Skeletal muscle cell (primary cell): ENCODE measurements at places on chromosomes 1 and 21.
A peak's percentile ranks its signal among the peaks of the same experiment; 100 is the strongest.

- no peak for DNase-seq
Observed at GRCh38 chr1:209641832-209642172, 10.4 kb downstream of the LAMB3 start.

DNA sequence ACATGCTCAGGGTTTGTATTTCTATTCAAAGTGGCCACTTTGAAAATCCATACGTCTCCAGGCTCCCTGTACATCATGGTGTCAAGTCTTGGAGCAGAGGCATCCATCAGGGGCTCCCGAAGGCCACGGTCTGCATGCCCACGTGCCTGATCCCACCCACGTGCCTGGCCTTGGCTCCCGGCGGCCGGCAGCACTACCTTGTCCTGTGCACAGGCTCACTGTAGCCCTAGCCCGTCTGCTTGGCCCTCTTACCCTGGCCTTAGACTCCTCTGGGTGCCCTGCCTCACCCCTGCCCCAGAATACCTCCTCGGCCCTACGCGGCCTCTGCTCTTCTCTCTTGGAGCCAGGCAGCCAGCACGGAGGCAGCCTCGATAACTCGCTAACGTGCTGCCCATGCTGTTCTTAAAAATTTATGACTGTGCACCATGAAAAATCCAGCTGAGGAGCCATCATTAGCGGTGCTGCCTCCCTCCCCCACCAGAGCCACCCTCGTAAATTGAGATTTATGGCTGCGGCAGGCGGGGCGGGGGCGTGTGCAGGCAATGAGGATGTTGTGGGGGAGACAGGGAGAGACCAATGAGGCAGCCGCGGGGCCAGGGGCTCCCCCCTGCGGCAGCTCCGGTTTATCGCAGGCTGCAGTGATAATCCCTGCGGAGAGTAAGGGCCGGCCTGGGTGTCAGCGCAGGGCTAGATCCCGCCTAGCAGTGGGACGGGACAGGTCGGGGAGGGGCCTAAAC is 24.6 kb downstream of the DMAP1 start:
- peak; percentile 36 for DNase-seq

DNA sequence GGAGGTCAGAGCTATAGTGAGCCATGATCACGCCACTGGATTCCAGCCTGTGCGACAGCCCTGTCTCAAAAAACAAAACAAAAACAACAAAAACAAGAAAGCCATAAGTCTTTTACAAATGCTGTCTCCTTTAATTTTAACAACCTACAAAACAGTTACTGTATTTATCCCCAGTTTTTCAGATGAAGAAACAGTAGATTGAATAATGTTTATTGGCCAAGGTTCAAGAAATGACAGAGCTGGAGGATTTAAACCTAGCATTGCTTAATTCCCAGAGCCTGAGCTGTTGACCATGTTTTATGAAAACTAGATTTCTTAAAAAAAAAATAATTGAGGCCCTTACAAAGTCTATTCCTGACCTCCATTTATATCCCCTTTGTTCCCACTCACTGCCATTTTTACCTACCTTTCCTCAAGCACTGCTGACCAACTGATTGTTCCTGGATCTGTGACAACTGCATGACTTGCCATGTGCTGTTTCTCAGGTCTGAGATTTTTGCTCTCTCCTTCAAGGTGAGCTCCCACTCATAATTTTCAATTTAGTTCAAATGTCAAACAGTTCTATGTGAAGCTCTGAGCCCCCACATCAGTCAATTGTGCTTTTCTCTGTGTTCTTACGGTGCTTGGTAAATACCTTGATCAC is 140.8 kb downstream of the CHRM3 start:
- DNase-seq: no peak

DNA sequence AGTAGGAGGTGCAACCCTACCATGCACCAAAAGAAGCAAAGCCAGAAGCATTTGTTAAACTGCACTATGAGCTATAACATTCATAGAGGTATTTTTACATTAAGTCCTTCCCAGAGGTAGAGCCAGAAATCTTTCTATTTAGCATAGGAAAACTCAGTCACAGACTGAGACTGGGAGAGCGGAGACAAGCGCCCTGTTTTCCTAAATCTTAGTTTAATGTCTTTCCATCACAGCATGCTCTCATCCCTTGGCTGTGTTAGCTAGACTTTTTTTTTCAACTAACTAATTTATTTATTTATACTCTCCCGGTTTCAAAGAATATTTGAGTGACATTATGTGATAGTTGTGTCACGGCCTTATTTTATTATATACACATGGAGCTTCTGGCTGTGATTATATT is 304.1 kb downstream of the LMX1A start:
- DNase-seq: no peak

GRCh38 chr1:44545961-44546360 is 128.3 kb downstream of the TMEM53 start:
- no peak for DNase-seq

DNA sequence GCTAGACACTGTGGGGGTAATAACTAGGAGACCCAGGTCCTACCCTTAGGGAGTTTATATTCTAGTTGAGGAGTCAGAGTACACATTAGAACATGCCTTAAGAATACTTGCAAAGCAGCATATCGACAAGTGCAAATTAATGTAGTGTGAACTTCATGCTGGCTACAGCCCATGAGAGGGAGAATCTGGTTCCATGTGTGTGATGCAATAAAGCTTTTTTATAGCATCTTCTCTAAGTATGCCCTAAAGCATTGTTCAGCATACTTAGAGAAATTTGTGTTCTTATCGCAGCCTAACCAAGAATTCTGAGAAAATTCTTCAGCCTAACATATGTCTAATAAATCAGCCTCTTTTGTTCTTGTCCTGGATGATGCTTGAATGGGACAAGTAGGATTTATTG is 95.5 kb downstream of the SDCCAG8 start:
- no peak for DNase-seq

DNA sequence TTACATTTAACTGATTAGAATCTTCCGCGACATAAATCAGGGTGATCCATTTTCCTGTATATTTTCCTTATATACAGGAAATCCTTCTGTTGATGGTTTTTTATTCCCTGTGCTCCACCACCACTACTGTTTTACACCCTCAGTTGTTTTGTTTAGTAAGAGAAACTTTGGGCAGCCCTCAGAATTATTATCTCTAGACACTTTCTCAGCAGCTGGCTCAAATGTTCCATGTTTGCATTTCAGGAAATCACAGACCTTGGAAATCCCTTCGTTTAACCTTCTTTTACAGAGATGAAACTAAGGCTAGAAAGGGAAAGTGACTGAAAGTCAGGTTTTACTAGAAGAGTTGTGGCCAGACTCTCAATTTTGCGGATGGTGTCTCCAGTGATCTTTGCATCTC is 15.2 kb downstream of the ZNF697 start:
- DNase-seq: no peak

DNA sequence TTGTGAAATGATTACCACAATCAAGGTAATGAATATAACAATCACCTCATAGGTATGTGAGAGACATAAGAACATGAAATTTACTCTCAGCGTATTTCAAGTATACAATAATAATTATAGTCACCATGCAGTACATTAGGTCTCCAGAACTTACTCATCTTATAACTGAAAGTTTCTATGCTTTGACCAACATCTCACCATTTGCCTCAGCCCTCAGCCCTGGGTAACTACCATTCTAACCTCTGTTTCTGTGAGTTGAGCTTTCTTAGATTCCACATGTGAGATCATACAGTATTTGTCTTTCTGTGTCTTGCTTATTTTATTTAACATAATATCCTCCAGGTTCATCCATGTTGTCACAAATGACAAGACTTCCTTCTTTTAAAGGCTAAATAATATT is 57.3 kb downstream of the AGO3 start:
- DNase-seq: no peak

GRCh38 chr21:42696501-42697040 is 43.1 kb downstream of the PDE9A start:
- DNase-seq: no peak

- DNase-seq: no peak
Observed at GRCh38 chr1:150259758-150260669, 2.4 kb downstream of the CA14 start.

DNA sequence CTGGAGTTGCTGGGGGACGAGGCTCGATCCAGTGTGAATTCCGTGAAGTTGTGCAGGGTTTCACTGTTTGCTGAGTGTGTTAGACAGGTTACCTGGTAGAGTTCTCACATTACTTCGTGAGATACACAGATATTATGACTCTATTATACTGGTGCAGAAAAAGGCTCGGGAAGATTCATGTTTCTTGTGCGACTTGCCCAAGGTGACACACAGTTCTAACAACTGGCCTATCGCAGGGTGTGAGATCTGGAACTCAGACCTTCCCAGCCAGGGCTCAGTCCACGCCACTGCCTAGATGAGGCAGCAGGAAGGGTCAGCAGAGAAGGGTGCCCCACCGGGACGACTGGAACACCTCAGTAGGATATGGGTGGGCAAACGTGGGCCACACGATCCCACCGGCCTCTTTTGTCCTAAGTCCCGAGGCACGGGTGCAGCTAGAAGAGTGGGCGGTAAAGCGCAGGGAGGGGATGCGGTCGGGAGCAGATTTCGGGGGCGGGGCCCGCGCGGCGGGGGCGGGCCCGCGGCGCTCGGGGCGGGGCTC is 296 bp upstream of the RNPEP start:
- no peak for DNase-seq

GRCh38 chr1:59409549-59409948 is 112.7 kb downstream of the FGGY start:
- no peak for DNase-seq

DNA sequence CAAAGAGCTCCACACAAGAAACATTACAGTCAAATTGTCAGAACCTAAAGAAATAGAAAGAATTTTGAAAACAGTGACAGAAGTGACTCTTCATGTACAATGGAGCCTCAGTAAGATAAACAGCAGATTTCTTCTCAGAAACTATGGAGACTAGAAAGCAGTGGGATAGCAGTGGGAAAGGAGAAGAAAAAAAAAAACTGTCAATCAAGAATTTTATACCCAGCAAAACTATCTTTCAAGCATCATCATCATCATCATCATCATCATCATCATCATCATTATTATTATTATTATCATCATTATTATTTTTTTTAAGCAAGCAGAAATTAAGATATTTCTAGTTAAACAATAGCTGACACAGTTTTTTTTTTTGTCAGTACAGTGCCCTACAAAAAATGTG is 24.2 kb downstream of the CEP170 start:
- no peak for DNase-seq

DNA sequence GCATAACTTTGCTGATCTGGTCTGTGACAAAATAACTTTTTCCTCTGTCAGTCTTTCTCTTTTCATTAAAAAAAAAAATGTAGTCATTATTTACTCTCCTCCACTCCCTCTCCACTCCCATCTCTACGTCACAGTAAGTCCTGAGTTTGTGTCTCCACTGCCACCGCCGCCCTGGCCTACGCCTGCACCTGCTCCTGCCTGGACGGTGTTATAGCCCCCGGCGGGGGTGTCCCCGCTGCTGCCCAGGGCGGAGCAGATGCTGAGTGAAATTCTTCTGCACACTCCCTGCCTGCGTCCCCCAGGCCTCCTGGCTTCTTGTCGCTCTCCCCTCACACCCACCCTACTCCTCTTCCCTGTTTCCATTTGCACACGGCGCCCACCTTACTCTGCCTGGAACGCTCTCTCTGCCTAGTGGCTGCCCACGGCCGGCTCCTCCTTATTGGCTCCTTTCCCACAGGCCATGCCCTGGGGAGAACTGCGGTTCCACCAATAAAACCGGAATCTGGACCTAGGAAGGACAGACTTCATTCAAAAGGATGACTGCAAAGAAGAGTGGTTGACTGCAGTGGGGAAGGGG is 55.2 kb upstream of the C1orf174 start:
- DNase-seq: no peak

- DNase-seq: no peak
Observed at GRCh38 chr1:32886004-32886827, at the start of gene HPCA. Gene HPCA (plus strand): TSS chr1:32886491. CDS start chr1:32888899, 2,408 bp downstream.

DNA sequence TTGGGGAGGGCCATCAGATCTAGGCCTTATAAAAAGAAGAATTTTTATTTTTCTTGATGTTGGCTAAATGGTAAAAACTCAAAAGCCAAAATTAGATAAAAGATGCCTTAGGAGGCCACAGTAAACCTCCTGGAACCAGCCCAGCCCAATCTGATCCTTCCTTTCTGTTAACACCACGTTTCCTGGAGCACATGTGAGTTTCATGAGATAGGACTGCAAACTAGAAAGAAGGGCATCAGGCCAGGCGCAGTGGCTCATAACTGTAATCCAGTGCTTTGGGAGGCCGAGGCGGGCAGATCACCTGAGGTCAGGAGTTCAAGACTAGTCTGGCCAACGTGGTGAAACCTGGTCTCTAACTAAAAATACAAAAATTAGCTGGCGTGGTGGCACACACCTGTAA is 6.7 kb downstream of the HSF2BP start:
- no peak for DNase-seq

GRCh38 chr1:235275223-235275622 is 52.8 kb downstream of the ARID4B start:
- DNase-seq: no peak

DNA sequence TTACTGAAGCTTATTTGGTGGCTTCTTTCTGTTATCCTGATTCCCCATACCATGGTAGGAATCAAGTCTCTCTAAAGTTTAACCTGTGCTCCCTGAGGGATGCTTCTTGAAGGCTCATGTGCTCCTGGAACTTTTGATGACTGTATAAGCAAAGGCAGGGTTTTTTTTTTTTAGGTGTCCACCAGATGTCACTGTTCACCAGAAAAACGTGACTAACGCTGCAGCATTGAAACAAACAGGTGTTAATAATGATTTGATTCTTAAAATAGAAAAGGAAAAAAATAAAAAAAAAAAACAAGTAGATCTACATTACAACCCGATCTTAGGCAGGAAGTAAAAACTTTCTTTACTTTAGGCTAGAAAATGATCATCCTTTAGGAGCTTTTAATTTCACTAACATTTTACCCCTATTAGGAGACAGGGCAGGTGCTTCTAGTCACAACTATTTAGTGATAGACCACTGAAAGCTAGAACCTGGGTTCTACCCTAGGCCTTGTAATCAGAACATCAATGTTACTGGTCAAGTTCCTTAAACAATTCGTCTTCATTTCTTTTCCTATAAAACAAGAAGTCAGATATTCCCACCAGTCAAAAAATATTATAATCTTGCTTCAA is 223.0 kb downstream of the PLA2G4A start:
- DNase-seq: no peak

GRCh38 chr1:87024936-87025540 is 110.6 kb downstream of the HS2ST1 start:
- DNase-seq: peak; percentile 1

- no peak for DNase-seq
Observed at GRCh38 chr1:59040486-59040885, 256.4 kb upstream of the FGGY start.

GRCh38 chr1:228867951-228868730 is 132.9 kb downstream of the RHOU start:
- no peak for DNase-seq

- DNase-seq: no peak
Observed at GRCh38 chr1:31510853-31511789, 65.2 kb upstream of the TINAGL1 start.

GRCh38 chr1:41226815-41227434 is 15.2 kb downstream of the SCMH1 start:
- no peak for DNase-seq

DNA sequence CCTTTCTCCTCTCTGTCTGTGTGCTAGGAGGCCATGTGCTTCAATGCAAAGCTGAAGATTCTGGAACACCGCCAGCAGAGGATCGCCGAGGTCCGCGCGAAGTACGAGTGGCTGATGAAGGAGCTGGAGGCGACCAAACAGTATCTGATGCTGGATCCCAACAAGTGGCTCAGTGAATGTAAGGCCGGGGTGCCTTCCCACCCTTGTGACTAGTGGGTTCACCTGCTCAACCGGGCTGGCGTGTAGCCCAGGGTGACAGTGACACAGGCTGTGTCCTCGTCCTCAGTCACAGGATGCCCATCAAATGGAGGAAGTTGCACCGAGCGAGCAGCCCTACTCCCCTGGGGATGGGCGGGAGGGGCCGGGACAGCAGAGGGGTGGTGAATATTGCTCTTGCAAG is 544.1 kb downstream of the KIF26B start:
- no peak for DNase-seq
